Amniotic stem cell (primary cell): ENCODE measurements at places on chromosomes 3 and 15.

DNA sequence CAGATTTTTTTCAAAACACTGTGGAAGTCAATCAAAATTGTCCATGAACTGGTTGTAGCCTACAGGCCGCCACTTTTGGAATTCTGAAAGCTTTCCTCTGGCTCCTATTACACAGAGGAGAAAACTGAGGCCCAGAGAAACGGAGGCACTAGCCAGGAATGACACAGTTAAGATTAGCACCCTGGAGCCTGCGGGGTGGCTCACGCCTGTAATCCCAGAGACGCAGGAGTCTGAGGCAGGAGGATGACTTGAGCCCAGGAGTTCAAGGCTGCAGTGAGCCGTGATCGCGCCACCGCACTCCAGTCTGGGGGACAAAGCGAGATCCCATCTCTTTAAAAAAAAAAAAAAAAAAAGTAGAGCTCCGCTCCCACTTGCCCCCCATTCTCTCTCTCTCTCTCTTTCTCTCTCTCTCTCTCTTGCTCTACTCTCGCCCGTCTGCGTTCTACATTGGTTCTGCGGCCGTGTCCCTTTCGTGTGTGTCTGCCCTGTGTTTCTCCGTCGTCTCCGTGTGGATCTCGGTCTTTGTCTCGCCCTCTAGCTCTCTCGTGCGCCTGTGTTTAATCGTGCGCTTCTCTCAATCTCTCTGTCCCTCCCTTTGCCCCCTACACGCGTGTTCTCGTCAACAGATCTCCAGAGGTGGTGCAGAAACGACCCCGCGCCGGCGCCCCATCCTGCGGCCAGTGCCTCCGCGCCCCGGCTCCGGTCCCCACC is 512 bp upstream of the TRH start:
- no peak for DNase-seq

GRCh38 chr3:195095704-195096036 is 175.3 kb downstream of the XXYLT1 start:
- DNase-seq: no peak

DNA sequence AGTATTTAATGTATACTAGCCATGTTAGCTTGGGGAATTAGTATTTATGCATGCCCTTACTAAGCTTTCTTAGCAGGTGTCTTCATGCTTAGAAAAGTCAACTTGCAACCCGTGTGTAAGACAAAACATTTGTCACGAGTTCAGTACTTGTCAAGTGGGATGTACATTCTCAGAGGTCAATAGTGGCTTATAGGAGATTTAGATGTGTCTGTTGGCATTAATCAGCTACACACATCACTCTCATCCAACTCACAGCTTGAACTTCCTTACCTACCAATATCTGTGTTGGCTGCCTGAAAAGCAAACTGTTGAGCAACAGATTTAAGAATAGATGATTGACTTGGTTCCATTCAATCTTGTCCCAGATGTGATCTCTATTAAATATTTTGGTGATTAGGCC is 109.5 kb downstream of the ROBO2 start:
- DNase-seq: no peak

DNA sequence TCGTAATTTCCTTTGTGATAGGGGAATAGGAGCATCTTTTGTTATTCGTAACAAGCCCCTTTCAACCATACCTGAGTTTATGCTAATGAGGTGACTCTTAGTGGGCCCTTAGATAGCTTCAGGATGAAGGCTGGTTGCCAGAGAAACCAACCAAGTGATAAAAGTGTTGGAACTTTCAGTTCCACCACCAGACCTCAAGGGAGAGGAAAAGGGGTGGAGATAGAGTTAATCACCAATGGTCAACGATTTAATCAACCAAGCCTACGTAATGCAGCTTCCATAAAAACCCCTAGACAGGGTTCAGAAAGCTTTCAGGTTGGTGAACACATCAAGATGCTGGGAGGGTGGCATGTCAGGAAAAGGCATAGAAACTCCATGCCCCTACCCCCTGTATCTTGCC is 33.0 kb downstream of the HERC1 start:
- no peak for DNase-seq

DNA sequence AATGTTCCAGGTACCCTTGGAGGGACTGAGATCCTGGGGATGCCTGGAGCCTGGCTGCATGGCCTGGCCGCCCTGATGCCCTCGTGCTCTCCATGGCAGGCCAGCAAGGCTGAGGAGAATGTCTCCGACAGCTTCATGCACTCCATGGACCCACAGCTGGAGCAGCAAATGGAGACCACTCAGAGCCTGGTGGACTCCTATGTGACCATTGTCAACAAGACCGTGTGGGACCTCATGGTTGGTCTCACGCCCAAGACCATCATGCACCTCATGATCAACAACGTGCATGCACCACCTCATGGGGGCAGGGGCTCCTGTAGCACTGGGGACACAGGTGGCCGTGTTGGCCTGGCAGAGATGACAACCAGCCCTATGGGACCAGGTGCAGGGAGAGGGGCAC is 19.7 kb downstream of the GOLGA6A start:
- DNase-seq: no peak

DNA sequence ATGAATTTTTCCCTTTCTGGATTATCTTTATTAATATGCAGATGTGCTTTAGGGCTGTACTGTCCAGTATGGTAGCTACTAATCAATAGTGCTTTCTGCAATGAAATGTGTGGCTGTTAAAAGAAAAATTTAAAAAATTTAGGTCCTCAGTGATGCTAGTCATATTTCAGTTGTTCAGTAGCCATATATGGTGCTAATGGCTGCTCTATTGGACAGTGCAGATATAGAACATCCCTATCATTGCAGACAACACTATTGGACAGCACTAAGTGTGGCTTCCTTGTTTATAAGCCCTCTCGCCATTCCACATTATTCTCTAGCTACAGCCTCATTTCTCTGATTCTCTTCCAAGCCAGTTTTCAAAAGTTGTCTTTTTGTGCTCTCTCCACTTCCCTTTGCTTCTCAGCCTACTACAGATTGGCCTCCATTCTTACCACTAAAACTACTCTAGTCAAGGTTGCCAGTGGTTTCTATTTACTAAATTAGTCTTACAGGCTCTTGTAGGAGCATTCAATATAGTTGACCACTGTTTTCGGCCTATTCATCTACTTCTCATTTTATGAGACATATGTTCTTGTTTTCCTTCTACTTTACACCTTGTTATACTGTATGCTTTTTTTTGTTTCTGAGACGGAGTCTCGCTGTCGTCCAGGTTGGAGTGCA is 9.5 kb downstream of the MAPK6 start:
- DNase-seq: no peak

DNA sequence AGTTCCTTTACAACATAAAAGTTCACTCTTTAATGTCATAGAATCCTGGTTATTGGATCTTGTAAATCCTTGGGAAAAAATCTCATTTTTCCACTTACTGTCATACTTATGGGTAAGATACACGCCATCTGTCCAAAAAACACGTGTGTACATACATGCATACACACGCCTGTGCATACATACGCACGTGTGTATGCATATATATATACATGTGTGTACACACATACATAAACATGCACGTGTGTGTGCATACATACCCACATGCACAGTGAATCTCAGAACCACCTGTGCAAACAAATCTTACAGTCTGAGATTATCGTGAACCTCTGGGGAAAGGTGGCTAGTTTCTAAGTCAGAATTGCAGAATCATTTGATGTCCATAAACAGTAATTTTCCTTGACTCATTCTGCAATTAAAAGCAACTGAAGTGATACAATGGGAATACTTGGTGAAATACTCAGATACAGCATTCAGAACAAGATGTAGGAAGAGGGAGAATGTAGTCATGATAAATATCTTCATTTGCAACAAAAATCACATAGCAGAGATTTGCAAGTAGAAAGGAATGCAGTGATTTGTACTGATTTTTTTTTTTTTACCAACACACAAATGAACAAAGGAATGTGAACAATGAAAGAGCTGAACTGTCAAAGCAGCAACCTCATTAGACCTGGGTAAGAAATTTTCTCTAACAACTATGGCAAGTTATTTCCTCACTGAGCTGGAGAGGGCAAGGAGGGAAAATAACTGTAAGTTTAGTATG is 160.6 kb upstream of the POU1F1 start:
- DNase-seq: no peak

DNA sequence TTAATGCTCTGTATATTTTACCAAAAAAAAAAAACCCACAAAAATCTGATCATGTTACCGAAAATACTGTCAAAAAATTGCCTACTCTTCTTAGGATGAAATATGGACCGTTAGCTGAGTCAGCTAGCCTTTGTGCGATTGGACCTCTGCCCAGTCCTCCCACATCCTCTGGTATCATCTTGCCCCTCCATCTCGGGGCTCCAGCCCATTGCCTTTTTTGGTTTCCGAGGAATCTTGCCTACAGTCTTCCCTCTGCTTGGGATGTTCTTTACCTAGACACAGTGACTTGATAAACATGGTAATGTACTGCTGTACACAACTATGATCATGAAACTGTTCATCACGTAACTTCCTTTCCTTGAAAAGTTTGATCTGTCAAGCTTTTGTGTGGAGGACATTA is 371.4 kb downstream of the SV2B start:
- no peak for DNase-seq

DNA sequence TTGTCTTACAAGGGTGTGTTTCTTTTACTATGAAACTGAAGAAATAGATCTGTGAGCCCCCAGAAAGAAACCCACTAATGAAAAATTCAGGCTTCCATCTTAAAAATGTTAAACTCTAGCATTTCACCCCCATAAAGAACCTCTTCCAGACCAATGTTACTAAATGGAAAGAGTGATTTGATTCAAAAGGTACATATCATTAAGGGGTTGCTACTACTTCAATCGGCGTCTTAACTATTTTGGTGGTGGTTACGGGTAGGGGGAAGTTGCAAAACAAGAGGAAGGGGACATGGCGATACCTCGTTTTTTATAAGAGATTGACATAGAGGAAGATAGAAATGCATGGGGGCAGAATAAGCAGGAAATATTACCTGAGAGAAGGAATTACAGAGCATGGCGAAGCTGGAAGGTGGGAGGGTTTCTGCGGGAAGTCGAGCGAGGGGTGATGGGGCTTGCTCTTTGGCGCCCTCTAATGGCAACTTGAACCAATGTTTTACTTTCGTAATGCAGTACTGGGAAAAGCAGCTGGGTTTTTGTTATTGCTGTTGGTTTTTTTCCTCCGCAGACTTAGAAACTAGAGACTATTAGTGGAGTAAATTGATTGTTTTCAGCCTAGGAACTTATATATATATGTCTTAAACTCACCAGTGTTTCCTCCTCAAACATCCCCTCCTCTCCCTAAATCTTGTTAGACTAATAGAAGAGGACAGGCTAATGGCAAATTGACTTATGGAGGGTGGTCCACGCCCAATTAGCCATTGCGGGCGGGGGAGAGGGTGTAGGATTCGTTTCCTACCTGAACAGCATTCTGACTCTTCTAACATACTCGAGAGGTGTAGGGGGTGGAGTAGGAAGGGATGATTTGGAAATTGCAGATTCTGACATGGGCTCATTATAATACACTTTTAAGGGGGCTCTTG is 11.3 kb upstream of the SOX2 start:
- DNase-seq: peak; percentile 12

DNA sequence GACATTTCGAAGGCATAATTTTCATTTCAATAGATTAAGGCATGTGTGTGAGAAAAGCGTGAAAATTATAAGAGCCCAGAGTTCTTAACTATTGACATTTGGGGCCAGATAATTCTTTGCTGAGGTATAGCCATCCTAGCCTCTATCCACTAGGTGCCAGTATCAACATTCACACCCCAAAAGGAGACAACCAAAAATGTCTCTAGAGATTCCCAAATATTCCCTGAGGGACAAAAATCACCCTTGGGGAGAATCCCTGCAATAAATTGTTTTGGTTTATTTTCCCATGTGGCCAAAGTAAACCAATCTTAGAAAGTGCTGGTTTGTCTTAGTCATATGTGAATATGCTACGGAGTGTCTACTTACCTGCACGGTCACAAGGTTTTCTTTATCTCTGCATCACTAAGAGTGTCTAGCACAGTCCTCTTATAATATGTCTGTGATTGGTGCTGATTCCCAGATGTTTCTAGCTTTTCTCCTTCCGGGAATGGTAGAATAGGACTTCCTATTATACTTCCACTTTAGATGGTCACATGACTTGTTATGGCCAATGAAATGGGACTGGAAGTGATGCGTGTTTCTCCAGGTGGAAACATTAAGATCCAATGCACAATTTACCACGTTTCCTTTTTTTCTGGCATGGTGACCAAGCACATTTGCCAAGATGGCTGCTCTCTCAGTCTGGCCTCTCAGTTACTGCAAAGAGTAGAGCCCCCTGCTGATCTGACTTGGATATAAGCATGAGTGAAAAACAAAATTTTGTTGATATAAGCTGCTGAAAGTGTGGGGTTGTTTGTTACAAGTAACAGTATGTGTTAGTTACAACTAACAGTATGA is 8.0 kb upstream of the KBTBD8 start:
- DNase-seq: no peak

DNA sequence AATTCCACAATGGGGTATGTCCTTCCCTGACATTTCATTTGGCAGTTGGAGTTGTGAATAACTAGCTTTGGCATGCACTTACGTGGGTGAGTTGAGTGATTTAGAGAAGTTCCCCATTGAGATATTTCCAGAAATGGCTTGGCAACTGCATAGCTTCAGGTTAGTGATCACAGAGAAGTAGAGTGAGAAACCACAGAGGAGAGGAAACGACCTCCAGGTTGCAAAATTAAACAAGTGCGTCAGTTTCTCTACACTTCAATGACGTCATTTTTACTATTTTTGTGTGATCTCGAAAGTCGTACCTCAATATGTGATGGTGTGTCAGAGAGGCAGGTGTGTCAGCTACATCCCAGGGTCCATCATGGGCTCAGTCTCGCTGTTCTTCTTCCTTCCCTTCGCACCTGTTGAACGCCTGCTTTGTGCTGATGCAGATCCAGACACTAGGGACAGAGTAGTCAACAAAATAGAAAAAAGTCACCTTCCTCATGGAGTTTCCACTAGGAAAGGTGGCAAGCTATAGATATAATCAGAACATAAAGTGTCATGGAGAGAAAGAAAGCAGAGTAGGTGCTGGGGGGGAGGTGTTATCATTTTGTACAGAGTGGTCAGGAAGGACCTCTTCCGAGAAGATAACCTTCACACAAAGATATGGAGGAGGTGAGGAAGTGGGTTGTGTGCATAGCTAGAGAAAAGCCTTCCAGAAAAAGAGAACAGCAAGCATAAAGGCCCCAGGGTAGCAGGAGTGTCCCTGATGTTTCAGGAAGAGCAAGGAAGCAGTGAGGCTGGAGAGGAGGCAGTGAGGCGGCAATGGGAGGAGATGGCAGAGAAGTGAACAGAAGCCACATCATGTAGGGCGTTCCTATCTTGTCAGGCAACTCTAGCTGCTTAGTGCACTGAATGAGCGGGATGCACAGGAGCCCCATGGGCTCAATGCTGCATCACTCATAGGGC is 75.6 kb downstream of the MCTP2 start:
- no peak for DNase-seq

DNA sequence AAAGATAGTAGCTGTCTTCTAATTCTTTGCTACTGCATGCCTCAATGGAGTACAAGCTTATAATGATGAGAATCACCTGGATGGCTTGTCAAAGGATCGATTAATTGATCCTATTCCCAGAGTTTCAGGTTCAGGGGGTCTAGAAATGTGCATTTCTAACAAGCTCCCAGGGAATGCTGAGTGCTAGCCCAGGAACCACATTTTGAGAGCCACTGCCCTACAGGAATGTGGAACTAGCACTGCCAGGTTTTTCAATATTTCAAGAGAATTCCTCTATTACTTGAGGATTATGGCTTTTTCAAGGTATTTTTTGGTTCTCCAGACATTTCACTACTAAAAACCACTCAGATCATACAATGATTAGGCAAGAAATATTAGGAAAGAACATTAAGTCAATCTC is 52.7 kb downstream of the RARB start:
- DNase-seq: no peak
